Thyroid gland (tissue), 4 donors: ENCODE measurements at places on chromosomes 1 and 21.

DNA sequence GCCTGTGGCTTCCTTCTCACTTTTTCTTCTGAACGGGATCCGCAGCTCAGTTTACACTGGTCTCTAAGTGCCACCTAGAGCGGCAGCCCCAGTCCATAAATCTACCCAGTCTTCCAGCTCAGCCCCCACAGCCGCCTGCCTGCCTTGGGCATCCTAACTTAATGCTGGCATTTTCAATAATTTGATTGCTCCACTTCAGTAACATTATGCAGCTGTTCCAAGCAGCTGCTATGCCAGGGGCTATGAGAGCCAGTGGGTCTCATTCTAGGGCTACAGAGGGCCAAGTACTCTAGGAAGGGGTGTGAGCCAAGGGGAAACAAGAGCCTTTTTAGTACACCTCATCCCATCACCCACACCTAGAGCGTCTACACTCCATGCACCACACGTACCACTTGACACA is 48.4 kb upstream of the COA6 start:
- no peak for DNase-seq

DNA sequence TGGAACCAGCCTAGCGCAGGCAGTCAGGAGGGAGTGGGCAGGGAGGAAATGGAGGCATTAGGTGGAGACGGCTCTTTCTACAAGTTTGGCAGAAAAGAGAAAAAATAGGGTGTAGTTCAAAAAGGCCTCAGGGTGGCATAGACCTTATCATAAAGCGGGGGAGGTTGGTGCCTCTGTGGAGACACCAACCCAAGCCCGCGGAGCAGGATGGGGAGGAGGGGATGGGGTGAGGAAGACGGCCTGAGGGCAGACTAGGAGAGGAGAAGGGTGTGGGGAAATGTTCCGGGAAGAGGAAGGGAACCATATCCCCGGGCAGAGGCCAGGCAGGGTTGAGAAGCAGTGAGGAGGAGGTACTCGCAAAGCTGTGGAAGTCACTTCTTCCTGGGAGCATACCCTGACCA is 17.4 kb upstream of the SHE start:
- no peak for DNase-seq

DNA sequence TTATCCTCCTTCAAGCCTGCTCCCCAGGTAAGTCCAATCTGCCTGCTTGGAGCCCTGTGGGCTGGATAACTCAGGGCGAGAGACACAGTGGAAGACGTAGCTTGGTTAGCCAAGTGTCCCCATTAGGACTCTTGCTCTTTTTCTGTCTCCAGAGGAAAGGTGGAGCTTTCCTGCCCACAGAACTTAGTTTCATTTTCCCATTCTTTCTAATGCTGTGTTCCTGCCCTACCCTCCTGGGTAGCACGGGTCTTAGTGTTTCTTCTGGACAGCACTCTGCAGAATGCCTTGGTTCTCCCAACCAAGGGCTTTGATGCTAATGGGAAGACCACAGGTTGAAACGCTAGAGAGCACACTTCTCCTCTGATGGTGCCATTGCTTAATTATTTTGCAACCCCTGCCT is 92.5 kb upstream of the LRRC8D start:
- DNase-seq, result no peak

DNA sequence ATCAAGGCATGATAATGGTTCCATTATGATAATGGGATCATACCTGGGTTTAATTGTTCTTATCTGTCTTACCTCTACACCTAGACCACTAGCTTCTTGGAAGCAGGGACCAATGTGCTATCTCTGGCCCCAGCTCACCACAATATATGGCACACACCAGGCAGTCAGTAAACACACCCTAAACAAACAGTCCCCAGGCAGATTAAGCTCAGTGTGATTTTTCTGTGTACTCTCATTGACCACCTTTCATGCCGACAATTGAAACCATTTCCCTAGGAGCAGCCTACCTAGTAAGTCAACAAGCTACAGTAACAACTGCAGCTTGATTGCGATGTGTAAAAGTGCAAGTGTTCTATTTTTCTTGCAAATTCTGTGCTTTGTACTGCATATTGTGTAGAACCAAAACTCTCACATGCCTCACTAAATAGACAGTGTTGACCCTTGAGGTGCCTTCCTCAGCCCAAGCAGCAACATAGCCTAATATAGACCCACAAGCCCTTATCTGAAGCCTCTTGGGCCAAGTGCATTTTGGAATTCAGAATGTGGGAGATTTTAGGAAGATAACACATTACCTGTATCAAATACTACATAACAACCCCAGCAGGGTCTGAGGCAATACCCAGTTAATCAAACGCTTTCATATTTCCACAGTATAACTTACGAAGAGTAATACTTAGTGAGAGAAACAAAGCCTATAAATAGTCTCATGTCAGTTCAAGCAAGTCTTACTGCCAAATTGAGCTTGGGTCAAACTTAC is 32.0 kb downstream of the INPP5B start:
- DNase-seq, result no peak

- no peak for DNase-seq
Observed at GRCh38 chr1:230066031-230066430, 1.0 kb upstream of the GALNT2 start.

- DNase-seq, result no peak
Observed at GRCh38 chr1:32761936-32762335, 55.2 kb downstream of the YARS1 start.

- no peak for DNase-seq
Observed at GRCh38 chr21:24869862-24870261, 737.4 kb downstream of the MRPL39 start.

DNA sequence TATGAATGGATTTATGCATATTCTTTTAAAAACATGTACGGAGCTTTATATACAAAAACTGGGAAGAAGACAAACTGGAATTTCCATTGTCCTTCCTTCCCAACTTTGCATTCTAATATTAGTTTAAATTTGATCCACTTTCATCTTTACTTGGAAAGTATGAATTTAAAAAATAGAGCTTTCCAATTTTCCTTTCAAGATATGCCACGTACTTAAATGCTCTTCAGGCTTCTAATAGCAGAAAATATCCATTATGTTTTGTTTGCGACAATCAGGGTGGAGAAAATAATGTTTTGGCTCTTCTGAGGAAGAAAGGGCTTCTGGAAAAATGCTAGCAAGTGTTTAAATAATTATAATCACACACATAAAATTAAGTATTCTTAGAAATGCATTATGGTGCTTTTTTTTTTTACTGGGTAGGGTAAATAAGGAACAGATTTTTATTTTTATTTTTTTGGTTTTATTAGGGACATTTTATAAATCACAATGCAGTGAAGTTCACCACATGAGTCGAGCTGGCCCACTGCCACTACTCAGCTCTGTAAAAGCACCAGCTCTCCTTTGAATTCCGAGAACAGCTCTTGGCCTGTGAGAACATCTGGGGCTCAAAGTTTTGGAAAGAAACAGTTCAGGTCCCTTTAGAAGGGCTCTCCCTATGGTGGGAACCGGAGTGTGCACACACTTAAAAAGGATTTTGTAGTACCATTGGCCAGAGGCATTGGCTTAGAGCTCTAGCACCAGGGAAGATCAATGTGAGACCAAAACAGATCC is 287.4 kb upstream of the LYPLAL1 start:
- peak; percentile 81 for DNase-seq

GRCh38 chr1:222815440-222815765 is 564 bp downstream of the DISP1 start:
- no peak for DNase-seq

GRCh38 chr1:96964761-96965160 is 243.2 kb downstream of the PTBP2 start:
- no peak for DNase-seq

DNA sequence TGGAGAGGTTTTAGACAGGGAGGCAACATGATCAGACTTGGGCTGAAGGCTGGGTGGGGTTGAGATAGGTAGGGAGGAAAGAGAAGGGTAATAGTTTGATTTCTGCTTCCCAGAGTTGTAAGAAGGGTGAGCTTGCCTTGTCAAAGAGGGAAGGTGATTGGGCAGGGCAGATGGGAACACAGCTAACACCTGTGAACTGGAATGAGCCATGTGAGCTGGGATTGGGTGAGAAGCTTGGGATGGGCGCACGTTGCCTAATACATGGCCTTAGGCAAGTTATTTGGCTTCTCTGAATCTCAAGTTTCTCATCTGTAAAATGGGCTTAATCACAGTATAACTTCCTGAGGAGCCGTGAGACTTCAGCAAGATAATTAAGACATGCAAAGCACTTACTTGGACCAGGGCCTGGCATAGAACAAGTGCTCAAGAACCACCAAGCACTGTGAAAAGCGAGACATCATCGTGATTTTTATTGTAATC is 33.8 kb upstream of the ID3 start:
- DNase-seq, result no peak

GRCh38 chr1:15431571-15431948 is 6.7 kb upstream of the CTRC start:
- no peak for DNase-seq

DNA sequence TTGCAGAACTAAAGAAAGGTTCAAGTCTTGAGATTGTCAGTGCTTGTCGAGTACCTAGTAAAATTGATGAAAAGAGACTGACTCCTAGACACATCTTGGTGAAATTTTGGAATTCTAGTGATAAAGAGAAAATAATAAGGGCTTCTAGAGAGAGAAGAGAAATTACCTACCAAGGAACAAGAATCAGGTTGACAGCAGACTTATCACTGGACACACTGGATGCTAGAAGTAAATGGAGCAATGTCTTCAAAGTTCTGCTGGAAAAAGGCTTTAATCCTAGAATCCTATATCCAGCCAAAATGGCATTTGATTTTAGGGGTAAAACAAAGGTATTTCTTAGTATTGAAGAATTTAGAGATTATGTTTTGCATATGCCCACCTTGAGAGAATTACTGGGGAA is 16.3 kb downstream of the L1TD1 start:
- DNase-seq, result no peak

GRCh38 chr1:177145106-177146070 is 19.1 kb downstream of the ASTN1 start:
- DNase-seq, result no peak

GRCh38 chr1:10561497-10561896 is 86.7 kb downstream of the PEX14 start:
- no peak for DNase-seq

GRCh38 chr1:232844791-232845190 is 39.6 kb downstream of the MAP10 start:
- no peak for DNase-seq

- DNase-seq, result no peak
Observed at GRCh38 chr1:211492511-211493132, 660 bp upstream of the RD3 start.

DNA sequence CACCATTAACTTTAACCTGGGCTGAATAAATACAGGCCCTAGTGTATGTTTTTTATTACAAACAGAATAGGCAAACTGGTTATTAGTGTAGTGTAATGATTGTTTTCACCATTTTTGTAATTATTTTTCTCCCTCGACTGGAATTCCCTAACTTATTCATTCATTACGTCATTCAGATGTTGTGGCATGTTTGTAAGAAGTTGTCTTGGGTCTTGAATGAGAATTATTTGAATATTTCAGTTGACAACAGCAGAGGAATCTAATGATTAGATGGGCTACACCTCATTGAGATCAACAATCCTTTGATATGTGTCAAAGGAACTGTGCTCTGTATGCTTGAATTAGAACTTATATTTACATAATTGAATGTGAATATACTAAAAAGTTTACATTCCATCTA is 12.8 kb downstream of the XCL1 start:
- DNase-seq, result no peak

GRCh38 chr1:47711848-47712492 is 274.1 kb downstream of the FOXD2 start:
- no peak for DNase-seq

GRCh38 chr1:85074365-85074964 is 26.2 kb upstream of the MCOLN3 start:
- no peak for DNase-seq

DNA sequence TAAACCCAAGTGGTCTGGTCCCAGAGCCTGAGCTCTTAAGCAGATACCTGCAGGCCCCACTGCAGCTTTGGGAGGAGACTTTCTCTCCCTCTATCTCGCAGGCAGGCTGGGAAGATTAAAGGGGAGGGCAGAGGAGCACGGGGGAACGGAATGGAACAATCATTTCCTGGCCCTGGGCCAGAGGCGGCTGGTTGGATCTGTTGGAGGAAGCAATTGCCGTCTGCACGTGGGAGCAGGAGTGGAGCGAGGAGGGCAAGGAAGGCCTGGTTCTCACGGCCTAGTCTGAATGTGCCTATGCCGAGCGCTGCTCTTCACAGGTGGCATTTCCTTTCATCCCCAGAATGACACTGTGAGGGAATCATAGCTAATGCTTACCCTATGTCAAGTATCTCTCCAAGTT is 23.7 kb downstream of the NKAIN1 start:
- peak; percentile 62 for DNase-seq

GRCh38 chr1:31715087-31715872 is 11.5 kb upstream of the COL16A1 start:
- DNase-seq, result peak; percentile 96

DNA sequence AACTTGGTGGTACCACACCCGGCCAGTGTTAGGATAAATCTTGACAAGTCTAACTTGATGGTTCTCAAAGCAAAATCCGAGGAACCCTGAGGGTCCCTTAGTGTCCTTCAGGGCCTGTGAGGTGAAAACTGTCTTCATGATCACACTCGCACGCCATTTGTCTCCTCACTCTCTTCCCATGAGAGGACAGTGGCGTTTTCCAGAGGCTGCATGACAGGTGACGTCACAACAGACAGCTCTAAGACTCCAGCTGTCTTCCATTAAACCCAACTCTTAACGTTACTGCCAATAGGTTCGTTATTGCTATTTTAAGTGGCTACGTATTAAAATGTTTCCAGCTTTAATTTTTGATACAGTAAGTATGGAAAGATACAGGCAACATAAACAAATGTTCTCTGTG is 13.8 kb downstream of the CFAP74 start:
- no peak for DNase-seq

GRCh38 chr21:20551939-20552338 is 446.3 kb upstream of the NCAM2 start:
- no peak for DNase-seq
